ENCODE measurements at places on chromosomes 3 and 15.

- DNase-seq = no peak
These were observed 500.9 kb downstream of the SOX2 start for GRCh38 chr3:182212479-182213076.

GRCh38 chr3:25633919-25634318 lies 30.8 kb downstream of the TOP2B start:
- DNase-seq = no peak

DNA sequence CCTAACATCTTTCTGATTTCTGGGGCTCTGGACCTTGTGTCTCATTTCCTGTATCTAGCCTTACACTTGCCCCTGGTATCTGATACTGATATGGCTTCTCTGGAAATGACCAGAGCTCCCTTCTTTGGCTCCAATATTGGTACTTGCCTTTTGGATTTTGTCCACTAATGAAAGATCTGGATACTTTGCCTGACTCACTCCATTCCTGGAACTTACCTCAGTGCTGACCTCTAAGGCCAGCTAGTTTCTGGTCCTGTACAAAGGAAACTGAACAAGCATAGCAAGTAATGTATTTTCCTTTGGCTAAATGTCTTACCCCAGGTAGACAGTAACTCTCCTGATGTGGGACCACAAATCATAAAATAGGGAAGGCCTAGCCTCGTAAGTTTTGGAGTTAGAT lies 93.8 kb upstream of the SLC4A7 start:
- no peak for DNase-seq

DNA sequence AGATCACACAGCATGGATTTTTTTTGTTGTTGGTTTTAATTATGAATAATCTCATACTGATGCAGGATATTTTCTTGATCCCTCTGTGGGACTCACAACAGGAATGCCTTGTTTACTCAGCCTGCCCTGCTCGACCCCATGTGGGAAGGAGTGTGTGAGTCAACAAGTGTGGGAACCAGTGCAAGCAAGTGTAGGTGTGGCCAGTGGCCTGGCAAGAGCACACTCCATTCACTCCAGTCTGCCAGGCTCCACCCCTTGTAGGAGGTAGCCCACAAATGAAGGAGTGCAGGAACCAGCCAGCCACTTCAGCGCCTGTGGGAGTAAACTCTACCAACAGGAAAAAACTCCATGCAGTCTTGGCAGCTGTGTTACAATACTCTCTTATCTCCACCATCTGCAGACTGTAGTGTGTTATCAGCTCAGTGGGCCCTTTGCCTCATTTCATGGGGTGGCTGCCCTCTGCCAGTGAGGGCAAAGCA lies 393.6 kb downstream of the OTOL1 start:
- peak; percentile 40 for DNase-seq

GRCh38 chr15:72136170-72137051 lies 18.2 kb downstream of the SENP8 start:
- no peak for DNase-seq
